ENCODE measurements at places on chromosomes 12 and 14. TPM values are rescaled to one million over a fixed set of nuclear protein-coding genes. Genes with fewer than 3 reads are reported as not detected.

DBX2 gene
- not detected for total RNA-seq

ASIC1 gene
- total RNA-seq: 0.66 TPM

LALBA gene
- total RNA-seq: not detected

STAB2 gene
- not detected for total RNA-seq

SYNE2 gene
- 19.9 TPM for total RNA-seq

BEST3 gene
- 0.12 TPM for total RNA-seq

Measured in uterine smooth muscle cell (primary cell).